ENCODE measurements at places on chromosomes 5 and 9.

- no peak for DNase-seq
Measured at GRCh38 chr5:61559722-61560121, 227.7 kb downstream of the ZSWIM6 start.

- no peak for DNase-seq
Measured at GRCh38 chr9:121778252-121779225, 127.1 kb downstream of the DAB2IP start.

DNA sequence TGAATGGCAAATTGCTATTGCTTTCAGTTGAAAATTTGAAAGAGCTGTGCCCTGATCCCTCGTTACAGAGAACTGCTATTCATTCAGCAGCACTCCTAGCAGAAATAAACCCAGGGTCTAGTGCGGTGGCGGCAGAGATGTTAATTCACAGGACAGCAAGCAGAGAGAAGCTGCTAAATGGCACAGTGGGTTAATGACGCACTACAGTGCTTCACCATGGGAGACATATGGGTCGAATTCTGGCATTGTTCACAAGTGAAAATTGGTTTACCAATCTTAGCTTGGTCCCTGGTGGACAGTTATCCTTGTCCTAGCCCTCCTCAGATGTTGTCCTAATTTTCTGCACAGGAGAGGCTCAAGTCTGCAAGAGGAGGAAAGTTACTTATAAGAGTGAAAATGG, 807.4 kb downstream of the TLE1 start:
- no peak for DNase-seq

DNA sequence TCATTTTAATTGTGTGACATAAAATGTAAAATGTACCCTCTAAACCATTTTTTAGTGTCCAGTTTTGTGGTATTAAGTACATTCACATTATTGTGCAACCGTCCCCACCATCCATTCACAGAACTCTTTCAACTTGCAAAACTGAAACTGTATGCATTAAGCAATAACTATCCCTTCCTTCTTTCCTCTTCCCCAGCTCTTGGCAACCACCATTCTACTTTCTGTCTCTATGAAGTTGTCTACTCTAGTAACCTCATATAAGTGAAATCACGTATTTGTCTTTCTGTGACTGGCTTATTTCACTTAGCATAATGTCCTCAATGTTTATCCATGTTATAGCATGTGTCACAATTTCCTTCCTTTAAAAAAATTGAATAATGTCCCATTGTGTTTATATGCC, 142.4 kb downstream of the C9orf152 start:
- no peak for DNase-seq

- DNase-seq = no peak
Measured at GRCh38 chr9:136930014-136930413, 14.5 kb downstream of the FBXW5 start.

DNA sequence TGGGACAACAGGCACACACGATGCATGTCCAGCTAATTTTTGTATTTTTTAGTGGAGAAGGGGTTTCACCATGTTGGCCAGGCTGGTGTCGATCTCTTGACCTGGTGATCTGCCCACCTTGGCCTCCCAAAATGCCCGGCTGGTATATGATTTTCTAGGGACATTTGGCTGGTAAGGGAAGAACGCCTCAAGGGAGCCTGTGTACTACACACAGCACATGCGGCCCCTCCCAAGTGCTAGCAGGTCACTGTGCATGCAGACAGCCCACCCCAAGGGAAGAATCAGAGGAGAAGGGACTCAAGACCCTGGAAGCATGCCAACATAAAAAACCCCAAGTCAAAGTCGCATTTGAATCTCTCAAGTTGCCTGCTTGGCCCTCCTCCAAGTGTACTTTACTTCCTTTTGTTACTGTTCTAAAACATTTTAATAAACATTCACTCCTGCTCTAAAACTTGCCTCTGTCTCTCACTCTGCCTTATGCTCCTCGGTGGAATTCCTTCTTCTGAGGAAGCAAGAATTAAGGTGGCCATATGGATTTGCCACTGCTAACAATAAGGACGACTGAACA, 24.3 kb upstream of the OTULINL start:
- no peak for DNase-seq

- no peak for DNase-seq
Measured at GRCh38 chr9:12271421-12271891, 421.7 kb upstream of the TYRP1 start.

DNA sequence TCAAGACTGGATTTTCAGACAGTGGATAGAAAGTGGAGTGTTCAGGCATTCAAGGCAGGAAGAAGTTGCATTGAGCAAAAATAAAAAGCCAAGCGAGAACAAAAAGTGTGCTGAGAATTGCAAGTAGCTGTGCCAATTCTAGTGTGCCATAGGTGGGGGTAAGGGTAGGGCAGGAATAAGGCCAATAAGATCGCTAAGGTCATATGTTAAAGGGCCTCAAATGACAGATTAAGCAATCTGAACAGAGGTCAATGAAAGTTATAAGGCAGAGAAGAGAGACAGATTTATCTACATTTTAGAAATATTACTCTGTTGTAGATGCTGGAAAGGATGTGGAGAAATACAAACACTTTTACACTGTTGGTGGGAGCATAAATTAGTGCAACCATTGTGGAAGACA, 36.4 kb downstream of the NADK2 start:
- no peak for DNase-seq

- DNase-seq = peak; percentile 63
Measured at GRCh38 chr9:72038890-72039410, 21.5 kb downstream of the C9orf57 start.

- DNase-seq = no peak
Measured at GRCh38 chr5:151047814-151048425, 27.5 kb downstream of the GPX3 start.

GRCh38 chr9:130541533-130541932, 37.8 kb upstream of the FUBP3 start:
- DNase-seq = no peak

GRCh38 chr9:88173378-88173999, 35.2 kb upstream of the SPATA31C2 start:
- DNase-seq = no peak

- DNase-seq = no peak
Measured at GRCh38 chr5:2901096-2901495, 149.6 kb upstream of the IRX2 start.

GRCh38 chr5:127418974-127419682, 98.3 kb upstream of the PRRC1 start:
- no peak for DNase-seq

DNA sequence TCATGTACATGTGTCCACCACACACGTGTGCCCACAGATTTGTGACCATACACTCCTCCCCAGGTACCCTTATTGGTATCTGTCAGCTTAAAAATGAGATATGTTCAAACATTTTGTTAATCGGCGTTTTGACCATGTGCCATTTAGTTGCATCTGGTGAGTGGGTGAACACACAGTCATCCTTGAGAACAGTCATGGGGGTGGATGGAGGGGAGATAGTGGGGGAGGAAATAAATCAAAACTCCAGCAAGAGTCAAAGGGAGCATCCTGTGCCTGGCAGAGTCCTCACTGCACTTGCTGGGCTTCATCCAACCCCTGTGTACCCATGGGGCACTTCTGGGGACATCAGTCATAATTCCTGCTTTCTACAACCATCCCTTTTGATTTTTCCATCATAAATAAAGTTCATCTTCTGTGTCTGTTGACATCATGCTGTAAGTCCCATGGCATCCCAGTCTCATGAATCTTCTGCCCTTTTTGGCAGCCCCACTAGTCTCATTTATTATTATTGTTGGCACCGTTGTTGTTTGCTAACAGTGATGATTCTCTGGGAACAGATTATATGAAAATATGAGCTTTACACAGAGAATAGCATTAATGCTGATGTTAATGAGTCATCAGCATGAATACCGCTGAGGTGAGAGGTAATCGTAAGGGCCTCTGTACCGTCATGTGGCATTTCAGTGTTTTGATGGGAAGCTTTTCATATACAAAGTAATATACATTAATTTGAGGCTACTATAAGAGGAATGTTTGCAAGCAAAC, 24.4 kb upstream of the CLK4 start:
- no peak for DNase-seq

DNA sequence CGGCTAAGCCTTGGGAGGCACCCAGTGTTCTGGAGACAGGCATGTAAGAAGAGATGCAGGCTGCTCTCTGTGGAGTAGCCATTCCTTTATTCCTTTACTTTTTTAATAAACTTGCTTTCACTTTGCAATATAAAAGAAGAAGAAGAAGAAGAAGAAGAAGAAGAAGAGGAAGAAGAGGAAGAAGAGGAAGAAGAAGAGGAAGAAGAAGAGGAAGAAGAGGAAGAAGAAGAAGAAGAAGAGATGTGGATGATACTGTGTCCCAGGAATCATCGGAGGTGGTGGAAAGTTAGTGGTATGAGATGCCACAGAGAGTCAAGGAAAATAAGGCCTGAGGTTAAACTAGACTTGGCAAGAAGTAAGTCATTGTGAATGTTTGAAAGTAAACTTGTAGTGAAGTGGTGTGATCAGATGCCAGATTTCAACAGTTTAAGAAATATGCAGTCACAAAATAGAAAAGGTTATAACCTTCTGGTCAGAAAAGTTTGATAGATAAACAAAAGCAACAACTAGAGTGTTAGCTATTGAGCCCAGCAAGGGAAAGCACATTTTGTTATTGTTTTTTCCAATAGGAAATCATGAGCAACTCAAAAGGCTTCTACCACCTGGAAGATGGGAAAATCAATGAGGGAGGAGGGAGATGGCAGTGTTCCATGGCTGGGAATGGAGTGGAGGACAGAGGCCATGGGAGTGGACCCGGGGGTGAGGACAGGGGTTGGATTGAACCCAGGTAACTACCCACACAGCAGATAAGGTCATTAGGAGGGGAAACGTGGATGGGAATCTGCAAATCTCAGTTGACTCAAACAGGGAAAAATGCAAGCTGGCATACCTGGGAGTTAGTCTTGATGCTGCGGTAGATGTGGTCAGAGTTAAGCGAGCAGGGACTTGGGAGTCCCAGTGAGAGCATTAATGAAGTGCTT, 16.8 kb downstream of the AOPEP start:
- DNase-seq = no peak

GRCh38 chr9:127506117-127506813, 55.0 kb downstream of the LRSAM1 start:
- DNase-seq = no peak

DNA sequence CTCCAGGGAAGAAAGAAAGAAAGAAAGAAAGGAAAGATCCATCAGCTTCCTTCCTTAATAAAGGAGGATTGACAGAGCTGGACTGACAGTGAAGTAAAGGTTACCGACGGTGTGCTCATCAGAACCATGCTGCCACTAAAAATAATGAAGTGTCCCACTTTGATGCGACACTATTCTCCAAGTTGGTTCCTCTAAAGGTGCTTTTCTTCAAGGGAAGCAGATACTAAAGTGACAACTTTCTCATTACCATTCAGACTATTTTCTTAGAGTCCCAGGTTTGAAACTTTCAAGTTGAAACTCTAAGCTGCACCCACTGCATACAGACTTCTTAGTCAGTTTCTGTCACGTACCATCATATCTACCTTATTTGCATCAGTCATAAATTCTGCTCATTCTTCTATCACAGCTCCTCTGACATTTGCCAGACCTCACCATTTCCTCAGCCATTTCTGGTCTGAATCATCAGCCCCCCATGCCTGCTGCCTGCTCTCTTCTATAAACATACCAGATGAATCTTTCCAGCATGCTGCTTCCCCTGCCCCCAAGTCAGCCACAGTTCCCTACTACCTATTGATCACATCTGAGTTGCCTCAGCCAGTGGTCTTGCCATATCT, 177.6 kb downstream of the DEPDC1B start:
- DNase-seq = no peak

DNA sequence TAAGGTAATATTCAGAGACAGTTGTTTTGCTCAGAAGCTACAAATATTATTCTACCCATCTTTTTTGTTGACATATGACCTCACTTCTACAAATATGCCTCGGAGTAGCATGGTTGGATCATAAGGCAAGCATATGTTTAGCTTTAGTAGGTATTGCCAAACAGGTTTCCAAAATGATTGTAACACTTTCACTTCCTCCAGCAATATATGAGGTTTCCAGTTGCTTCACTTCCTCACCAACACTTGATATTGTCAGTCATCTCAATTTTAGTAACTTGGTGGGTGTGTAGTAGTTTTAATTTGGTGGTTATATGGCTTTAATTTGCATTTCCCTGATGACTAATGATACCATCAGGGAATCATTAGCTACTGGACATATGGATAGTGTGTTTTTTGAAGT, 46.7 kb downstream of the TNFSF8 start:
- DNase-seq = no peak

- no peak for DNase-seq
Measured at GRCh38 chr5:79699763-79700400, 10.2 kb downstream of the CMYA5 start.

GRCh38 chr5:112625689-112626438, 111.8 kb upstream of the APC start:
- DNase-seq = no peak

- no peak for DNase-seq
Measured at GRCh38 chr5:101418713-101419118, 515.6 kb upstream of the ST8SIA4 start.

DNA sequence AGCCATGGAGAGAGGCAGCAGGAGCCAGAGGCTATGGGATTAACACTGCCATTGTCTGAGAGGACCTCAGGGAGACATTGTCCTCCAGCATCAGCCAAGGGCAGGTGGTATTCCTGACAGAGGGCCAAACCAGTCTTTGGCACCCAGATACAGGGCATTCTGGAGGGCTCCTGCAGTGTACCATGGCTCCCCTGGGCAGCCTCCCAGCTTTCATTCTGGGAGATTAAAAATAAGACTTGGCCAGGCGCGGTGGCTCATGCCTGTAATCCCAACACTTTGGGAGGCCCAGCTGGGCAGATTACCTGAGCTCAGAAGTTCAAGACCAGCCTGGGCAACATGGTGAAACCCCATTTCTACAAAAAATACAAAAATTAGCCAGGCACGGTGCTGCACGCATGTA, 4.2 kb downstream of the MTAP start:
- DNase-seq = no peak

DNA sequence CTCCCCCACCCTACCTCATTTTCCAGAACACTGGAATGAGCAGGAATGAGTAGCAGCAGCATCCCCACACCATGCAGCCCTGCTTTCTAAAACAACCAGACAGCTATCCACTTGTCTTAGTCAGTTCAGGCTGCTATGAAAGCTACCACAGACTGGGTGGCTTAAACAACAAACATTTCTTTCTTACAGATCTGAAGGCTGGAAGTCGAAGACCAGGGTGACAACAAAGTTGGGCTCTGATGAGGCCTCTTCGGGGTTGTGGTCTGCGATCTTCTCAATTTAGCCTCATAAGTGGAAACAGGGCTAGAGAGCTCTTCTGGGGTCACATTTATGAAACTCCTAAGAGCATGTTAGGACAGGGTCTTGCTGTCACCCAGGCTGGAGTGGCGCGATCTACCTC, 38.9 kb downstream of the LPAR1 start:
- no peak for DNase-seq

- DNase-seq = no peak
Measured at GRCh38 chr5:39264528-39264927, 45.2 kb upstream of the FYB1 start.

GRCh38 chr9:134896834-134897583, 16.4 kb downstream of the FCN2 start:
- no peak for DNase-seq

Data from urinary bladder (tissue), 4 donors.